ENCODE measurements at places on chromosomes 6 and 20. TPM values are rescaled to one million over a fixed set of nuclear protein-coding genes. Genes with fewer than 3 reads are reported as not detected.

Gene PHACTR3
- not detected for total RNA-seq

Gene ENTPD6
- 40.1 TPM for total RNA-seq

Gene LGSN
- not detected for total RNA-seq

Gene GABRR1
- not detected for total RNA-seq

Gene LSM2
- 117 TPM for total RNA-seq

Gene FAXC
- not detected for total RNA-seq

Gene PDE10A
- 0.16 TPM for total RNA-seq

Gene CRISP2
- total RNA-seq = not detected

Gene ACTR5
- 8.9 TPM for total RNA-seq

Gene PRSS35
- not detected for total RNA-seq

Gene MCM3
- 191 TPM for total RNA-seq

Gene ELOVL4
- total RNA-seq = not detected

Gene MPIG6B
- not detected for total RNA-seq

Gene THEMIS
- not detected for total RNA-seq

Gene ARMC12
- total RNA-seq = 1.0 TPM

Gene C6orf163
- 1.4 TPM for total RNA-seq

Gene TCP11
- not detected for total RNA-seq

Gene C6orf132
- total RNA-seq = 0.03 TPM

Gene PTCRA
- 0.24 TPM for total RNA-seq

Gene OR2H2
- total RNA-seq = not detected

Gene KIAA1755
- not detected for total RNA-seq

Gene LPIN3
- total RNA-seq = 0.51 TPM

Gene ABT1
- total RNA-seq = 27.5 TPM

Gene ZFP57
- not detected for total RNA-seq

Gene BPIFB4
- not detected for total RNA-seq

Gene KCNQ5
- 5.0 TPM for total RNA-seq

Gene PNPLA1
- not detected for total RNA-seq
